ENCODE measurements at places on chromosomes 13 and 19.

DNA sequence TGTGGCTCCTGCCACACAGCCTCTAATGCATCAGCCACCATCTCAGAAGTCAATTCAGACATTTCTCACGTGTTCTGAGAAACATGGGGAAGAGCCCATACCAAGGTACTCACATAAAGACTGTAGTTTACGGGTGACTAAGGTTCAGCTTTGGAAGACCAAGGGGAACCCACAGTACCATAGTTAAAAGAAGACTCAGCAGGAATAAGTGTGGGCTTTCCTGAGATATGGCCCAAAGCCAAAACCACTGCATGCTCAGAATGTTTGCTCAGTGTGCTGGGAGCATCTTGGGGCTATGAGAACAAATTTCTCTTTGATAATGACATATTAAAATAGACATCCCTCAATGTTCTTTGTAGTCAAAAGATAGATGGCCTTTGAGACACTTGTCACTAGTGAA is 283.8 kb downstream of the DCT start:
- DNase-seq: peak; percentile 20

- DNase-seq: no peak
Measured at GRCh38 chr13:109385242-109385560, 401.2 kb downstream of the IRS2 start.

GRCh38 chr13:43865892-43866291 is 13.6 kb downstream of the CCDC122 start:
- peak; percentile 64 for DNase-seq

- DNase-seq: peak; percentile 47
Measured at GRCh38 chr19:4722671-4723594, 709 bp downstream of the DPP9 start.

- DNase-seq: no peak
Measured at GRCh38 chr19:42989851-42990250, 36.4 kb downstream of the PSG11 start.

GRCh38 chr13:76967031-76967430 is 18.7 kb downstream of the ACOD1 start:
- no peak for DNase-seq

DNA sequence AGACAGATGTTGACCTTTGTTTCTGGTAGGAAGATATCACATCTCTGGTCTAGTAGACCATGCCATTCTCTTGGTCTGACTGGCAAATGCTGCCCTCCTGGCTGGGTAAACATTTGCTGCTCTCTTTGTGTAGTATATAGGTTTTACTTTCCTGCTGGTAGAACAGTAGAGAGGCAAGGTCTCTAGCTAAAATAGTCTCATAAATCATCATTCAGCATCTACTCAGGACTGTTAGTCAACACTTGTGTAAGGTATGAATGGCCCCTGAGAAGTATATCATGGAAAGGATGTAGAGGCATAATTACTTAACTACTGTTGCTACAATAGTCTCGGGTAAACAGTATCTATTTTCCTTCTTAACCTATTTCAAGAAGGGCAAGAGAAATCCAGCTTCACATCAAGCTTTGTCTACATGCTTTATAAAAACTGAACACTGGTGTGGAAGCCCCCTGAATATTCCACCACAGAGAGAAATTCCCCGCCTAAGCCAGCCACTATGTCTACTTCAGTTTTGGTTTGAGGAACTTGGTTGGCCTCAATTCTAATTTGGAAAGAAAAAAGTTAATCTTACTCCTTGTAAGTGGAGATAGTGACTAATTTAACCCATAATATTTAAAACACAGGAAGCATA is 18.4 kb upstream of the MYCBP2 start:
- DNase-seq: no peak

DNA sequence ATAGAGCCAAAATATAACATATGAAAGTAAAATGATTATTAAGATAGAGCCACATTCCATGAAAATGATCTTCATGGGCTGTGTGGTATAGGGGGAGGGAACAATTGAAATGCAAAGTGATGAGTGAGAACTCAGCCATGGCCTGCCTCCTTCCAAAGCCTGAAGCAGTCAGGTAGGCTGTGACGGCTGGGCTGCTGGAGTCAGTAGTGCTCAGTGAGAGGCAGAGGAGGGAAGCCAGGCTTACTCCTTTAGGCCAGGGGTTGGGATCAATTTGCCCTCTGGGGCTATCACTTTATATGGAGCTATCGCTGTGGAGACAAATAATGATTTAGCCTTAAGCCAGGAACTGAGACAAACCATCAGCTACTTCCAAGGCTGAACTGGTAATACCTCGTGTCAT is 654.9 kb downstream of the FGF9 start:
- no peak for DNase-seq

GRCh38 chr19:10748927-10749434 is 31.1 kb downstream of the DNM2 start:
- DNase-seq: no peak

GRCh38 chr13:49828453-49828852 is 36.0 kb upstream of the KPNA3 start:
- DNase-seq: no peak

DNA sequence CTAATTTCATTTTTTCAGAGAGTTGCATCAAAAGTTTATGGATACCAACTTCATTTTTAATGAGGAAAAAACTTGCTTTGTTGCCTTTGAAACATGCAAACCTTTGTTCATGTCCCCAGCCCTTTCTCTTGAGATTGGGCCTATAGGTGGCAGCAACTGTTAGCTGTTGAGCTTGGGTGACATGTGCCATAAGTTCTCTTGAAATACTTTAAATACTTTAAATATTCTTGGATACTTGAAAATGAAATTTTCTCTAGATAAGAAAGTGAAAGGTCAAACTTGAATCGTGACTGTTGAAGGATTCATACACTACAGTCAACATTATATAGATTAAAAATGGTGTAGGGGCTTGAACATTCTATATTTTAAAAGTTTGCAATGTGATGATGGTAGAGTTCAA is 294.9 kb downstream of the NDFIP2 start:
- peak; percentile 49 for DNase-seq

- DNase-seq: no peak
Measured at GRCh38 chr13:87884884-87885283, 213.7 kb downstream of the SLITRK5 start.

- peak; percentile 42 for DNase-seq
Measured at GRCh38 chr13:63110466-63110865, 1694.8 kb upstream of the PCDH20 start.

- DNase-seq: no peak
Measured at GRCh38 chr13:74978591-74978990, 503.4 kb downstream of the TBC1D4 start.

- no peak for DNase-seq
Measured at GRCh38 chr13:43293008-43293407, 269.6 kb downstream of the DNAJC15 start.
